ENCODE measurements at places on chromosomes 16 and 17.

GRCh38 chr16:70634861-70635260, 11.5 kb upstream of the IL34 start:
- DNase-seq = no peak

DNA sequence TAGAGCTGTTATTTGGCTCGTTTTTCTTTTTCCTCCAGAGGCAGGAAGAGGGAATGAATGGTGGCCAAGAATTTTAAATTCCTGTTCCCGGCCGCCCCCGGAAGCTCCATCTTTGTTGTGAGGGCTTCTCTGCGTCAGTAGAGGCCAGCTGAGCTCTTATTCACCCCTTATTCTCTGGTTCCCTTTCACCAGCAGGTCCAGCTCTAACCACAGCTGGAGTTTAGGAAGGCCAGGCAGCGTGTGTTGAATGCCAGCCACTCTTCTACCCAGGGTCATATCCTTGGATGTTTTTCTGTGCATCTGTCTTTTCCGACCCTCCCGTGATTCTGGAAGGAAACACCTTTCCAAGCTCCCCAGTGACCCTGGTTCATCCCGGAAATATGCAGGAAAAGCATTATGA, 570.5 kb downstream of the WWOX start:
- DNase-seq = peak; percentile 79

DNA sequence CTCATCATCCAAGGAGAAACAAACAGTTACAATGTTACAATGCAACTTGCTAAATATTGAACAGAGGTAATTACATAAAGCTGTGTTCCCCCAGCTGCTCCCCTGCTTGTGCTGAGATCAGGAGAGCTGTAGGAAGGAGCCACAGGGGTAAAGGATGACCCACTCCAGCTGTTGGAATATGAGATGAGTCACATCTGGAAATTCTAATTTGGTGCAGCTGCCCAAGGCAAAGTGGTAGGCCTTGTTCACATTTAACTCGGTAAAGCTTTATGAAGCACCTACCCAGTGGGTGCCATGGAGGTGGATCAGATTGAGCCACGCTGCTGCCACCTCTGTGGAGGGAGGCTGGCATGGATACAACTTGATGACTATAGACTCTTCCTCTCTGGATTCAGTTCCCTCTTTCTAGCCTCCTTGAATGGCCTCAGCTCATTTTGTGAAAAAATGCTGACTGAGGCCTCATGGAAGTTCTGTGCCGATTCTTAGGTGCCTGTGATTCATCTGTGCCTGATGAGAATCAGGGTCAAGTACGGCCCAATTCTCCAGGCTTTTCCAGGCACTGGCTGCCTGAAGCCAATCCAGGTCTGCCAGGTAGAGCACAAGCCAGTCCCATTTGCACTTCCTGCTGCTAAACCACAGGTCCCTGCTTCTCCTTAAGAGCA, 7.4 kb downstream of the ZNF689 start:
- no peak for DNase-seq

- DNase-seq = no peak
These were observed 128.1 kb upstream of the CCL2 start for GRCh38 chr17:34126965-34127364.

DNA sequence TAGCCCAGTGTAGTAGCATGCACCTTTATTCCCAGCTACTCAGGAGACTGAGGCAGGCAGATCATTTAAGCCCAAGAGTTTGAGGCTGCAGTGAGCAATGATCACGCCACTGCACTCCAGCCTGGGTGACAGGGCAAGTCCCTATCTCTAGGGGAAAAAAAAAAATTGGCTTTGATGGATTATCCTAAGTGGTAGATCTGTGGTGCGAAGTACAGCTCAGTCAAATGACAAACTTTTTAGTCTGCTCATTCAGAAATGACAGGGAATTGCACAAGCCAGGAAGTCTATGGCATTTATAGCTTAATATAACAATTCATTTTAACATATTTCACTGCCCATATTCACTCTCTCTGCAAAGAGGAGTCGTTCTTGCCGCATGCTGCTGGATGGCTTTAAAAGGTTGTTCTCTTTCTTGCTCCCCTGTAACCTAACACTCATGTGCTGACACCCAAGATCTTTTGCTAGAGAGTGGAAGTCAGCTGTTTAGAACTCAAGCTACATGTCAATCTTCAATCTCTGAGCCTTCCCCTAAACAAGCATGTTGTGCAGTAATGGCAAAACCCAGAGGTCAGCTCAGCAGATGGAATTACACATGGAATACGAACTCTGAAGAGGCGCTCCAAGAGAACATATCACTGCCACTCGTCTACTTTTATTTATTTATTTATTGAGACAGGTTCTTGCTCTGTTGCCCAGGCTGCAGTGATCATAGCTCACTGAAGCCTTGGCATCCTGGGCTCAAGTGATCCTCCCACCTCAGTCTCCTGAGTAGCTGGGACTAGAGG, 32.8 kb downstream of the RNF157 start:
- no peak for DNase-seq

DNA sequence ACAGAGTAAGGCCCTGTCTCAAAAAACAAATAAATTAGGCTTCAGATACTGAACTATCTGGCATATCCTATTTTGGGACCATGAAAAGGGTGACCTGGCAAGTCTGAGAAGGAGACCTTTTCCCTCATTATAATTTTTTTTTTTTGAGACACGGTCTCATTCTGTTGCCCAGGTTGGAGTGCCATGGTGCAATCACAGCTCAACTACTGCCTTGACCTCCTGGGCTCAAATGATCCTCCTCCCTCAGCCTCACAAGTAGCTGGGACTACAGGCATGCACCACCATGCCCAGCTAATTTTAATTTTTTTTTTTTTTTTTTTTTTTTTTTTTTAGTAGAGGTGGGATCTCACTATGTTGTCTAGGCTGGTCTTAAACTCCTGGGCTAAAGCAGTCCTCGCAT, 37.3 kb downstream of the PLCG2 start:
- DNase-seq = no peak

DNA sequence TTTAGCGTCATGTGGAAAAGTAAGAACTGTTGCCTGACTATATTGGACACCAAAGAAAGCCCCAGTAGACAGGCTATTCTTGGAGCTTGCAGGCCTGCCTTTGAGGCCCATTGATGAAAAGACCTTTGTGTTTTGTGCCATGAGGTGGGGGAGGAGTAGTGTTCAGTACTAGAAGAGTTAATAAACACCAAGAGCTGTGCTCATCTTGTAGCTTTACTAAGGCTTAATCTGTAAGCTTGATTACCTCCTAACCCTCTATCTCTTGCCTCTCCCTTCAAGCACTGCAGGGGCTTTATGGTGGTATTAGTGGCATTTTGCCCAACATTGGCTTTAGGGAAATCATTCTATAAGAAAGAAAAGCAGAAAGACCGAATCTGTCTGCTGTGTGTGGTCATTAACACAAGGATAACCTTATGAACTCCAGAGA, 220.2 kb upstream of the TBX2 start:
- no peak for DNase-seq

DNA sequence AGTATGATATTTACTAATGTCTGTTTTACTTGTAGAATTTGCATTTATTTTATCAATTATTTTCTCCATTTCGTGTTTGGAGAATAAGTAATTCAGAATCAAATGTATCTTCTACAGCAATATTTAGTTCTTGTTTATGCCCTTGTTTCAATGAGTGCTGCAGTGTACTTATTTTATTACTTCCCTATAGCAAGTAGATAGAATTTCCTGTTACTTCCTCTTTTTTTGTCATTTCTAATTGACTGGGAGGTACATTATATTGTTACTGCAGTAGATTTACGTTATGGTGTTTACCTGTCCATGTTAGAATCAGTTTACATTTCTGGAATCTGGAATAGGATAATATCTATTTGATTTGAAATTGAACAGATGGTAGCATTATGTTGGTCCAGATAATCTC, 71.2 kb downstream of the OMG start:
- DNase-seq = no peak

GRCh38 chr16:4675864-4676786, 17.2 kb upstream of the NUDT16L1 start:
- DNase-seq = no peak

DNA sequence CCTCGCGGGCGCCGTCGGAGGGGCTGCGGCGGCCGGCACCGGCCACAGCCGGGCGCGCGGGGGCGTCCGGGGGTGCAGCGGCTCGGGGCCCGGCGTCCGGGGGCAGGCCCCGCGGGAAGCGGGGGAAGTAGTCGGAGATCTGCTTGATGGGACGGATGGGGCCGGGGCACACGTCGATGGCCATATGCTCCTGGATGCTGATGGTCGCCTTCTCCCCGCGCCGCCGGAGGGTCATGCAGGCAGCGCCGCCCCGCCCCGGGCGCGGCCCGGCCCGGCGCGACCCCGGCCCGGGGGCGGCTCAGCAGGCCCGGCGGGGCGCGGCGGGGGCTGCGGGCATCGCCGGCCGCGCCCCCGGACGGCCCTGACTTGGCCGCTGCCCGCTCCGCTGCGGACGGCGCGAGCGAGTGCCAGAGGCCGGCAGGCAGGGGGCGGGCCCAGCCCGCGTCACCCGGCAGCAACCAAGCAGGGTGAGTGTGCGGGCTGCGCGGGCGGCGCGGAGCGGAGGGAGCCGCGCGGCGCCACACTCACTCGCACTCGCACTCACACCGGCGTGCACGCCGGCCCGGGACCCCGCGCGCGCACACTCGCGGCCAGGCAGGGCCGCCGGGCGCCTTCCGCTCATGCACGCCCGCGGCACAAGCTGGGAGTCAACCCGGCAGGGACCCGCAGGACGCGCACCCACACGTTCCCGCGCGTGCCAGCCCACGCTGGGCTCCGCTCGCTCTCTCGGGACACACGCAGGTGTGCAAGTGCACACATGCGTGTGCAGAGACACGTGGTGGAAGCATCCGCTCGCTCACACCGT, at the start of gene DOC2B:
Gene DOC2B (minus strand): TSS at position 406 of the 805 bp plus-strand sequence. CDS start 171 bp downstream, at position 235.
- DNase-seq = peak; percentile 81

DNA sequence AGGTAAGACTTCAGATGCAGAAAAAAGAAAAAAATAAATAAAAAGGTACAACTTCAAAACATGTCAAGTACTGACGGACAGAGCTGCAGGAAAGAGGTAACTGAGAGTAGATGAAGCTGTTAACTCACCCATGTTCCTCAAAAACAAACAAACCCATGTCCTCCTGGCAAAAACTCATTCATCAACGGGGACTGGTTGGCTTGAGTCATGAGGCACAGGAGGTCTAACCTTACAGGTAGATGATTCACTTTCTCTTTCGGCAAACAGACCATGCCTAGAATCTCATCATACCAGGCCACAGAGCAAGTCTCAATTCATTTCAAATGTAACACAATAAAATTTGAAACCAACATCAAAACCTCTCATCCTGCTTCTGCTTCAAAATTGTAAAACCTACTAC, 12.3 kb upstream of the FASN start:
- DNase-seq = no peak

- no peak for DNase-seq
These were observed 33.7 kb upstream of the METTL16 start for GRCh38 chr17:2545393-2545792.
